ENCODE measurements at places on chromosomes 2 and 18.

DNA sequence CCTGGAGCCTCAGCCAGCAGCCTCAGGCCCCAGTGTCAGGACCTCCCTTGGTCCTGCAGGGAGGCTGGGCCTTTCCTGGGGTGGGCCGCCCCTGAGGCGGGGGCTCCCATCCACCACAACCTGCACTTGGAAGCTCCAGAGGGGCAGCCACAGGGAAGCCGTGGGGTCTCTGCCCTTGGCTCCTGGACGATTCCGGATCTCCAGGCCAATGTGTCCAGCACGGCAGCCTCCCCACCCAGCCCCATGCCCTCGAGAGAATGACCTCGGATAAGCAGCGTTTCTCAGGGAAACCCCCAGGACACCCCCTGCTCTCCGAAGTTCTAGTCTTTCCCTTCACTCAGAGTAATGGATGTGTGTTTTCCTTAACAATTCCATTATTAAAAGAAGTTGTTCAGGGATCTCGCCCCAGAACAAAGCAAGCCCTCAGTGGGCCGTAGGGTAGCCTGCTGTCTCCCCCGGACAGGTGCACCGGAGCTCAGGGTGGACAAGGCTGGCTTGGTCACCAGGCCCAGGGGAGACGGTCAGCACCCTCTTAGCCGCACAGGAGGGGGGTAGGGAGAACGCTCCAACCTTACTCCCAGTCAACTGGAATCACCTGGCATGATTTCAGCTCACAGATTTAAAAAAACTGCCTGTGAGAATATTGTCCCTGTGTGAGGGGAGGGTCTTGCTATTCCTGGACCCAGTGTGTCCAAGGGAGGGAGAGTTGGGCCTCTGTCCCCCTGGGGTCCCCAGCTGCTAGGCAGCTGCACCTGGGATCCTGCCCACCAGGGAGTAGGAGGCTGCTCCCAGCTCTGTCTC is 72.2 kb upstream of the OTOS start:
- no peak for DNase-seq

GRCh38 chr2:144504218-144504641 is 15.7 kb downstream of the ZEB2 start:
- no peak for DNase-seq

- DNase-seq, result no peak
These were observed 19.3 kb downstream of the SLC30A3 start for GRCh38 chr2:27243391-27244130.

DNA sequence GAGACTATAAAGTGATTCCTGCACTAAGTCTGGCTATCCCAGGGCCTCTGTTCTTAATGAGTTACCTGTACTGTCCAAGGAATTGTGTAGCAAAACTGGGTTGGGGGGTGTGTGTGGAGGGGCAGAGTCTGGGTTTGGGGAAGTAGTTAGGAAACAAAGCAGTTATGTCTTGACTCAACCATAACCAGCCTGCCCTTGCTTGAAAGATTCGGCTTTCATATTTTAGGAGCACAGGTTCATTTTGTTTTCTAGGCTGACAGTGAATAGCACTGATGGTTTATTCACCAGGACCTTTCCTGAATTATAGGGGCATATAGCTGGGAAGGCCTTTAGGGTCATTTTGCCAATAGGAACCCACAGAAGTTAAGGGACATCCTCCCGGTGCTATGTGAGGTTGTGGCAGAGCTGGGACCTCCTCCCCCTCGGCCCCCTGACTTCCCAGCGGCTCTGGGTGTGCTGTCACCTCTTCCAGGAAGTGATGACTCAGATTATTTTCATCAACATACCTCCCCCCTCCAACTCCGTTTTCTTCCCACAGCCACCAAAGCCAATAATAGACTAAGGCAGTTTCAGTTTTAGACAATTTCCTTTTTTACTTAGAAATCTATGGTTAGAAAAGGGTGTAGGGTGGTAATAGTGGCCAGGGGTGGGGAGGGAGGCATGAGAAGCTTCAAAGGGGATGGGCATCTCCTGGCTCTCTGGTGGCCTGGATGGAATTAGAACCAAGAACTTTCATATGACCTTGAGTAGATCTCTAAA is 44.8 kb downstream of the SETBP1 start:
- DNase-seq, result no peak

GRCh38 chr2:234420408-234420807 is 76.5 kb downstream of the ARL4C start:
- DNase-seq, result no peak

GRCh38 chr2:18153741-18154140 is 275.3 kb downstream of the KCNS3 start:
- DNase-seq, result no peak

GRCh38 chr18:72869226-72870185 is 1.7 kb upstream of the NETO1 start:
- no peak for DNase-seq

GRCh38 chr2:10883066-10883465 is 28.7 kb upstream of the KCNF1 start:
- no peak for DNase-seq
